ENCODE measurements at places on chromosomes 11 and 22.

GRCh38 chr22:22474733-22475132 is 33.8 kb downstream of the ZNF280B start:
- DNase-seq: no peak

- no peak for DNase-seq
Observed at GRCh38 chr11:59802639-59803176, 7.9 kb downstream of the MRPL16 start.

DNA sequence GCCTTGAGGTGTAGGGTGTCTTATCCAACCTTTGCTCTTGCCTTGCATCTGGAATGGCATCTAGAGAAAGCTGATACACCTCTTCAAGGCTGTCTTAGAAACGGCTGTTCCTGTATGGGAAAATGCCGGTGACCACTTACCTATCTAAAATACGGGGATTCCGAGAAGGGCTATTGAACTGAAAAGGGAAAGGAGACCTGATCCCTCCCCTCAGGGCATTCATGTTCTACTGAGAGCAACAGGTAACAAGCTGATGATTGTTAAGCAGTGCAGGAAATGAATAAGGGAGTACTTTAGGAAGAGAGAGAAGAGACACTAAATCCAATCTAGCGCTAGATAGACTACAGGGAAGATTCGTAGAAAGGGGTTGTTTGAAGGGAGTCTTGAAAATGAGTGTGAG is 1388.1 kb downstream of the FAM181B start:
- no peak for DNase-seq

DNA sequence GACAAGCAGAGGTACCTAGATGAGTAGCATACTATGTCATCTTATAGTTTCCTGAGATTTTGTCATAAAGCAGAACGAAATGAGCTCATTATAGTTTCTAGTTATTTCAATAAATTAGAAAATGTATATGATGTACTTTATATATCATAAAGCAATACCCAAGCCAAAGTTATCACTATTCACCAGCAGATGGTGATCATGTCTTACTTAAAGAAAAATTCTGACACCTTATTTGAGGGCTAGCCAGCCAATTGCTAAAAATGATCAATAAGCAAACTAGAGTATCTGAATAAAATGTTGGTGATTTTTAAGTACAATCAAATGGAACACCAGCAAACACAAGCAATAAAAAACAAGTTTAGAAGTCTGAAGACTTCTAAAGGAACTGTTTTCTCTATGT is 44.1 kb downstream of the RSF1 start:
- no peak for DNase-seq

GRCh38 chr22:38468443-38469305 is 778 bp downstream of the KDELR3 start:
- DNase-seq: no peak

- DNase-seq: no peak
Observed at GRCh38 chr11:64120951-64121569, 44.9 kb downstream of the MACROD1 start.

GRCh38 chr11:66933531-66933930 is 24.7 kb downstream of the PC start:
- no peak for DNase-seq

DNA sequence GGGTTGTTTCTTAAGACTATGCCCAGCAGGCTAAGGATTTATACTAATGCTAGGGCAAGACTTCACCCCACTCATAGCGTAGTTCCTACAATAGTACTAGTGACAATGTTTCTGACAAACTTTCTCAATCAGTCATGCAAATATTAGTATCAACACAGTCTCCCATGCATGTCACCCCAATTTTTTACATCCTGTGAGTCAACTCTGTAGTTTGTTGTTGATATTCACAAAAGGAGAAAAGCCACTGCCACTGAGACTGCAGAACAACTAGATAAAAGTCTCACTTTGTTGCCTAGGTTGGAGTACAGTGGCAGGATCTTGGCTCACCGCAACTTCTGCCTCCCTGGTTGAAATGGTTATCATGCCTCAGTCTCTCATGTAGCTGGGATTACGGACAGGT is 155.2 kb downstream of the RBFOX2 start:
- no peak for DNase-seq

GRCh38 chr11:130141561-130142341 is 17.8 kb upstream of the ST14 start:
- DNase-seq: no peak

- DNase-seq: no peak
Observed at GRCh38 chr22:19442166-19442565, 5.3 kb downstream of the C22orf39 start.

DNA sequence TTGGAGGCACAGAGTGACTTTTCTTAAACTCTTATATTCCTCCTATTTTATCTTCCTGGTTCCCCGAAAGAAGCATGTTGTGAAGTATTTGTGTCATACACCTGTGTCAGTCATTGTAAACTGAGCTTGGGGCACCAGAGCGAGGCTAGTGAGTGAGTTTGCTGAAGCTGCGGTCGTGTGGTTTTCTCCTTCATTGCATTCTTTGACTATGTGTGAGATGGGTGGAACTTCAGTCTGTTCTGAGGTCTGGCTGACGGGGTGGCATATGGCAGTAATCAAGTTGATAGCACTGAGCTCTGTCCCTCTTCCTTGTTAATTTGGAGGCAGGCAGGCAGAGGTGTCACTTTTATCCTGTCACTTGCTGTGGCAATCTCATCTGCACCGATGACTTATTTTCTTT is 4.2 kb downstream of the VPS26B start:
- DNase-seq: no peak

DNA sequence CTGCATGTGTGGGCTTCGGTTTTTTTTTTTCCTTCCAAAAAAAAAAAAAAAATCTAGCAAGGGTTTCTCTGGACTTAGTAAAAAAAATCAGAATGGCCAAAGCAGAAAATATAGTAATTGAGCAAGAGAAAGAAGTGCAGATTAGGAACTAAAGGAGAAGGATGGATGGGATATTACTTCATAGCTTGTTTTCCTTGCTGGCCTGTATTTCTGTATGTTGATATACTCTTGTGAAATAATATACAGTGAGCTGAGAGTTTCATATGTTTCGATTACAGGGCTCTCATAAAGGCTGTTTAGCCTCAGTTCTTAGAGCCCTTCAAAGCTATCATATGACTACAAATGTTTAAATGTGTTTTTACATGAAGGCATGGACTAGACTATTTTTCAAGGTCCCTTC is 34.3 kb upstream of the NFRKB start:
- DNase-seq: no peak

DNA sequence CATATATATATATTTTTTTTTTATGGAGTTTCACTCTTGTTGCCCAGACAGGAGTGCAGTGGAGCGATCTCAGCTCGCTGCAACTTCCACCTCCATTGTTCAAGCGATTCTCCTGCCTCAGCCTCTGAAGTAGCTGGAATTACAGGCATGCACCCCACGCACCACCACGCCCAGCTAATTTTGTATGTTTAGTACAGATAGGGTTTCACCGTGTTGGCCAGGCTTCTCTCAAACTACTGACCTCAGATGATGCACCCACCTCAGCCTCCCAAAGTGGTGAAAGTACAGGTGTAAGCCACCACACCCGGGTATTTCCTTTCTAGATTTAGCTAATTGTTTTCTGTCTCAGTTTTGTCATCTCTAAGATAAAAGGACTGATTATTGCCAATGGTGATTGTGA is 821.1 kb downstream of the CNTN5 start:
- no peak for DNase-seq
